Transverse colon (tissue), 4 donors: ENCODE measurements at places on chromosomes 12 and 14. TPM values are rescaled to one million over a fixed set of nuclear protein-coding genes. Genes with fewer than 3 reads are reported as not detected.

The TGM1 gene
- 2.2 TPM for total RNA-seq

The NFATC4 gene
- total RNA-seq: 23.0 TPM

The AHNAK2 gene
- 19.4 TPM for total RNA-seq

The SERPINA12 gene
- total RNA-seq: not detected

The MPHOSPH9 gene
- total RNA-seq: 90.9 TPM

The PRH2 gene
- not detected for total RNA-seq

The AQP6 gene
- not detected for total RNA-seq

The OVCH1 gene
- total RNA-seq: not detected

The IL22 gene
- not detected for total RNA-seq

The CRIP2 gene
- total RNA-seq: 18.8 TPM

The NFE2 gene
- not detected for total RNA-seq

The LRR1 gene
- total RNA-seq: 12.4 TPM

The CARMIL3 gene
- total RNA-seq: 1.9 TPM

The OAS3 gene
- total RNA-seq: 17.6 TPM

The SERPINA9 gene
- total RNA-seq: not detected

The ADAMTS20 gene
- not detected for total RNA-seq

The KITLG gene
- total RNA-seq: 16.1 TPM

The SLC38A6 gene
- total RNA-seq: 20.6 TPM

The ADGRD1 gene
- 9.4 TPM for total RNA-seq

The MAP1LC3B2 gene
- total RNA-seq: 1.1 TPM

The ACOT4 gene
- 5.2 TPM for total RNA-seq

The SERPINA1 gene
- 70.7 TPM for total RNA-seq

The KRT73 gene
- total RNA-seq: not detected

The SLC25A29 gene
- 18.4 TPM for total RNA-seq

The RPGRIP1 gene
- total RNA-seq: 0.27 TPM

The LALBA gene
- not detected for total RNA-seq

The POTEM gene
- not detected for total RNA-seq

The CD27 gene
- total RNA-seq: not detected

The TSPAN19 gene
- total RNA-seq: not detected

The CLSTN3 gene
- 30.6 TPM for total RNA-seq

The KCNK13 gene
- 0.14 TPM for total RNA-seq

The NRXN3 gene
- 11.9 TPM for total RNA-seq

The BTBD7 gene
- 37.4 TPM for total RNA-seq

The TMCC3 gene
- 79.3 TPM for total RNA-seq

The ATF7 gene
- total RNA-seq: 29.7 TPM

The USP44 gene
- not detected for total RNA-seq

The KCNMB4 gene
- 1.6 TPM for total RNA-seq

The GPX2 gene
- total RNA-seq: 180 TPM

The SERPINA10 gene
- not detected for total RNA-seq

The TXNDC16 gene
- not detected for total RNA-seq
